Hindlimb muscle (tissue), 1 donor: ENCODE measurements at places on chromosomes 1 and 21. TPM values are rescaled to one million over a fixed set of nuclear protein-coding genes. Genes with fewer than 3 reads are reported as not detected.

GRCh38 chr1:55490547-55490946 is 275.4 kb upstream of the USP24 start:
- DNase-seq = no peak

DNA sequence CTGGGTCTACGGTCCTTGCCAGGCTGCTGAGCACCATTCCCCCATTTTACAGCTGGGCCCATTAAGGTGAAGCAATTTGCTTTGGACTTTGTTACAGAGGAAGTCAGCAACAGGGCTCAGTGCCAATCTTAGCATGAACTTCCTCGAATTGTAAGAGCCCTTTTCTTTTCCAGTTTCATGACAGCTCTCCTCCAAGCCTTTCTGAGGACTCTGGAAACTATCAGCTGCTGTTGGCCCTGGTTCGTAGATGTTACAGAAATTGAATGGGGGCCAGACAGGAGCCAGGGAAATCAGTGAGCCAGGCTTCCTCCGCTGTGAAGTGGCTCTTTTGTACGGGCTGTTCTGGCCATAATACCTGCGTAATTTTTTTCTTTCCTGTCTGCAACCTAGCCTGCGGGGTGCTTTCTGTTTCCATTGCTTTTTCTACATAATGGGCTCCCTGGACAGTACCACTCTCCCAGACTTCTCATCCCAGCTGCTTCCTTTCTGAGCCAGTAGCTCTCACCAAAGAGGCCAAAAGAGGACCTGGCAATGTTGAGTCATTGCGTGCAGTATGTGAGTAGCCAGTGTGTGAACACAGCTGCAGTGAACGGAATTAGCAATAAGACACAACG is 386.3 kb downstream of the DISC1 start:
- DNase-seq = peak; percentile 69

DNA sequence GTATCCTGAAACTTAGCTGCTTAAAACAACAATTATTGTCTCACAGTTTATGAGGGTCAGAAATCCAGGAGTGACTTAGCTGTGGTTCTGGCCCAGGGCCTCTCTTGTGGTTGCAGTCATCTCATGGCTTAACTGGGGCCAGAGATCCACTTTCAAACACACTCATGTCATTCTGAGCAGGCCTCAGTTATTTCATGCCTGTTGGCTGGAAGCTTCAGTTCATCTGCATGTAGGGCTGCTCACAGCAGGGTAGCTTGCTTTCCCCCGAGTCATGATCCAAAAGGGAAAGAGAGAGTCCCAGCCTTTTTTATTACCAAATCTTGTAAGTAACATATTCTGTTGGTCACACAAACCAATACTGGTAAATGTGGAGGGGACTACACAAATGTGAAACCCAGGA is 96.6 kb upstream of the B3GALT2 start:
- no peak for DNase-seq

DNA sequence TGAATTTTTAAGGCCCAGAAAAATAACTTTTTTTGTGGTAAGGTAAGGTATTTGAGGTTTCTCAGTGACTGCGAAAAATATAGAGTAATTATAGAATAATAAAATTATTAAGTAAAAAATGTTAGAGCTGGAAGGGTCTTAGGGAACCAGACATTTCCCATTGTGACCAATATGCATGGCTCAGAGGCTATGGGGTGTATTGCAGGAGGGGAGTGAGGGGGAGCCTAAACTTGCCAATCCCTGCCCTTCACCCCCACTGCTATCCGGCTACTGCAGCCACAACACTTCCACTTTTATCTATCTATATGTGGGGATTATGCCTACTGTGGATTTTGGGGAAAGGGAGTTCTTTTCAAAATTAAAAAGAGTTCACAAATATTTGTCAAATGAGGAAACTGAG is 7.6 kb upstream of the GADD45A start:
- no peak for DNase-seq

GRCh38 chr1:39826583-39826982 is 37.9 kb upstream of the BMP8B start:
- no peak for DNase-seq

DNA sequence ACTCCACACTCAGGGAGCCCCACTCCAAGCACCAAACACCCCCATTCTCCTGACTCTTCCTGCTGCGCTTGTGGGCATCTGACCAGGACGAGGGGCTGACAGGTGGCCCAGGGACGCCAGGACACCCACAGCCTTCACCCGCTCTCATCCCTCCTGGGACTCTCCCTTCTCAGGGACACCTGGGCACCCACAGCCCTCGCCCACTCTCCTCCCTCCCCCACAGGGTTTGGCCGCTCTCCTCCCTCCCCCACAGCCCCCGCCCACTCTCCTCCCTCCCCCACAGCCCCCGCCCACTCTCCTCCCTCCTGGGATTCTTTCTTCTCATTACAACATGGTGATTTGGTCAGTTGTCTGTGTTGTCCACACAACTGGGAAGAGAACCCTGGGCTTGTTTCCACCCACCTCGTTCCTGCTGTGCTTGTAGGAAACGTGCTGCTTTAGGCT is 43.4 kb downstream of the PRDM15 start:
- no peak for DNase-seq

GRCh38 chr1:77759071-77760028 is at the start of gene USP33:
Gene USP33 (minus strand): TSS chr1:77759852. CDS start chr1:77741697, 18,155 bp downstream.
- peak; percentile 91 for DNase-seq

GRCh38 chr1:173206816-173207568 is at the start of gene TNFSF4:
Gene TNFSF4 (minus strand): TSS chr1:173207331. CDS start chr1:173207176, 155 bp downstream.
- DNase-seq = peak; percentile 38

DNA sequence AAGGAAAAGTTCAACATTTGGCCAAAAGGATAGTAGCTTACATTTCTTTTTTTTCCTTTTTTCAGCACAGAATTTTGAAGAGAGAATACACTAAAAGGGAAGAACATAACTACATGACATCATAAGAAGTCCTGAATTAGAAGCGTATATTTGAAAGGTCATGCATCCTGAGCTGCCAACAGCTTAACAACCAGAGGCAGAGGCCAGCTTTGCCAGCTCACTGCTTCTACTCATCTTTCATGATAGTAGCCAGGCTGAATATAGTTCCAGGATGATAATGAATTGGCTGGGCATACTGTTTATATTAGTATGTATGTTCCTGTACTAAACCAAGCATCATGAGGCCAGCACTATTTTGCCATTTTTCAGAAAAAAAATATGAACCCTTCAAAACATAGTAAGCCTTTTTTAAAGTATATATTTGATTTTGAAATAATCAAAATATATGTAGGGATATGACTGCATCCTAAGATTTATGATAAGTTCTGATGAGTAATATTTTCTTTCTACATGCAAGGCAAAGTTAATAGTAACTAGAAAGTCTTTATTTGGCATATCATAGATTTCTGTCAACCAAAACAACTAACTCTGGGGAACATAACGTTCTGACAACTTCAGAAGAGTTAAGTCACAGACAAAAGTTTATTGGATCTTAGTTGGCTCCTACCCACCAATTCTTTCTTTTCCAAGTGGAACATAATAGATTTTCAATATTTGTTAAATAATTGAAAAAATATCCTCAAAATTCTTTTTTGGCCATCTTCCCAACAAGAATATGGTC is 123.2 kb downstream of the DPYD start:
- DNase-seq = no peak

DNA sequence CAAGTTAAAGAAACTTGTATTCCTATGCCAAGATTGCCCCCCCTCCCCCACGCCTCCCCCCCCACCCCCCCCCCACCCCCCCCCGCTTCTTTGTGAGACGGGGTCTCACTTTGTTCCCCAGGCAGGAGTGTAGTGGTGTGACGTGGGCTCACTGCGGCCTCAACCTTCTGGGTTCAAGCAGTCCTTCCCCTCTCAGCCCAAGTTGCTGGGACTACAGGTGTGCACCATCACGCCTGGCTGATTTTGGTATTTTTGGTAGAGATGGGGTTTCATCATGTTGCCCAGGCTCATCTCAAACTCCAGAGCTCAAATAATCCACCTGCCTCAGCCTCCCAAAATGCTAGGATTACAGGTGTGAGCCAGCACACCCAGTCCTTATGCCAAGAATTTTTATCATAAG is 136.6 kb downstream of the POU2F1 start:
- DNase-seq = no peak

GRCh38 chr1:20589331-20590278 is 708 bp downstream of the CDA start:
- DNase-seq = peak; percentile 47

GRCh38 chr1:51859333-51859732 is 19.2 kb downstream of the NRDC start:
- DNase-seq = no peak

GRCh38 chr1:175179837-175180590 is 12.6 kb downstream of the KIAA0040 start:
- no peak for DNase-seq

DNA sequence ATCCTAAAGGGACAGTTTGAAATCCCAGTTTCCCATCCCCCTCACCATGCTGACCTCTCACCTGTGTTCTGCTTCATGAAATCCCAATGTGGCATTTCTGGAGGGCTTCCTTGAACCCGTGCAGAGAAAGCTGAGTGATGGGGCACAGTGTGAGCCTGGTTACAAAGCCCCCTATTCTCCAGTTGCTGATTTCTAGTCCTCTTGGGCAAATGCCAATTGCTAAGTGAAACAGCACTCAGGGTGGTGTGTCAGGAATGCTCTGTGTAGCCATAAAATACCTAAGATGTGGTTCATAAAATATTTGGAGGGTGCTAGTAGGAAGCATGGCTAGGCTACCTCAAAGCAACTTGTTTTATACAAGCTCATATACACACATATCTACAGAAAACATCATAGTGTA is 32.0 kb downstream of the SUSD4 start:
- no peak for DNase-seq

DNA sequence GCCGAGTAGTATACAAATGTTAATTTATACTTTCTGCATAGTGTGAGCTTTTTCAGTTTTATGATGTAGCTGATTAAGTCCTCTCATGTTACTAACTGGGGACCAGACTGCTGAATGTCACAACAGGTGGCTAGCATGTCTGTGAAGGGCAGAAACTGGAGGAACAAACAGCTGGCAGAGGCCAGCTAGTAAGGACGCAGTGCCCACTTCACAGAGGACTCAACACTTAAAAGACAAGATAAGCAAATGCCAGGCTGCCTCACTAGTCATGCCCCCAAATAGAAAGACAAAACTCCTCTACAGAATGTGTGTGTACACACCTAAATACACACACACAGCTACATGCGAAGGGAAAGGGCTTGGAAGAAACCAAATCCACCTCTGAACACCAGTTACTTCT is 73.8 kb upstream of the ZNF678 start:
- DNase-seq = no peak

DNA sequence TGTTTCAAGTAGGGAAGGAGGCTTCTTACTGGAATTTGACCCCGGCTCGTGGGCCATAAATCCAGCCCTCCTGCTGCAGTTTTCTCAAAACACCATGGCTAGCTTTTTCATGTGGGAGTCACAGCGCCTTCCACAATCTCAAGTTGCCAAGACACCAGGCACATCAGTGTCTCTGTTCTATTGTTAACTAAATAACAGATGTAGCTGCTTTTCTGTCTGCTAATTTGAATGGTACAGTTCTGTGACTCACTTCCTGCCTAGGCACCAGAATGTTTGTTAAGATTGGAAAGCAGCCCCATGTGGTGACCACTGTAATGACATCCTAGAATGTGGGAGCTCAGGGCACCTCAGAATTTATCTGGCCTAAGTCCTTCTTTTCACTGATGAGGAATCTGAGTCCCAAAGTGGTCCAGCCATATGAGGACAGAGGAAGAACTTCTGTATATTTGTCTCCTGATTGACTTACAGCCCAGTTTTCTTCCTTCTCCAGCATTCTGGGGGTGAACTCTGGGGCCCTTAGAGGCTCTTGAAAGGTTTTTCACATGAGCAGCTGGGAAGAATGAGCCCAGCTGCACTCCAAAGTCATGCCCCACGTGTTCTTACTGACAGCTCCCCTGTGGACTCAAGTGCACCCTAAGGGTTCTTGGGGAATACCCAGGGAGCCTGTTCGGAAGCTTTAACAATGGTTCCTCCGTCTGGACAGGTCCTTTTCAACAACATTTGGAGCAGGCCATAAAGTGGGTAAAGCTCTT is 27.5 kb downstream of the TRIM45 start:
- no peak for DNase-seq

DNA sequence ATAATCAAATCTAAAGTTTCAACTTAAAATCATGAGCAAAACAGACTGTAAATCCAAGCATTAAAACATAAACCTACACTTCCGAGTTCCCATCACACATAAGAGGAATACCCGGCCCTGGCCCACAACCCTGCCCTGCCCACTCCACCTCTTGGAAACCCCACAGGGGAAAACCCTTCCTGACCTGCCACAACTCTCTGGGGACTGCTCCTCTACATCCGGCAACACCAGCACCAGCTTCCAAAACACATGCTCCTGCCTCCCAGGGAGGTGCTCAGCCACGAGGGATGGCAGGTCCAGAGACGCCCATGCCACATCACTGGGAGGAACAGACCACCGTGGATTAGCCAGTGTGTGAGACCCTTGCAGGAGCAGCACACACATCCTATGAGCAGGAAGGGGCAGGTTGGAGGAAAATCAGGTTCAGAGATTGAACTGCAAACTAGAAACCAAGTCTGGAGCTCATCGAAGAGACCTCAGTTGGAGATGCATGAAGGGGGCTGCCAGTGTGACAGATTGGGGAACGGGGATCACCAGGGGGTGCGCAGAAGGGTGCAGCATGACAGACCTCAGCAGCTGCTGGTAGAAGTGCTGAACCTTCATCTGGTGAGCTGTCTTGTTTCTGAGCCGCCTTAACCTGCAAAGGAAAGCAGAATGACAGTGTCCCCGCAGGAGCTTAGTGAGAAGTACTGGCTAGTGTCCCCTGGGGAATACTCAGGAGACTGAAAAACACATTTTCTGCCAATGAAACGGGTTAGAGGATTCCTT is 25.8 kb upstream of the LSS start:
- DNase-seq = no peak

DNA sequence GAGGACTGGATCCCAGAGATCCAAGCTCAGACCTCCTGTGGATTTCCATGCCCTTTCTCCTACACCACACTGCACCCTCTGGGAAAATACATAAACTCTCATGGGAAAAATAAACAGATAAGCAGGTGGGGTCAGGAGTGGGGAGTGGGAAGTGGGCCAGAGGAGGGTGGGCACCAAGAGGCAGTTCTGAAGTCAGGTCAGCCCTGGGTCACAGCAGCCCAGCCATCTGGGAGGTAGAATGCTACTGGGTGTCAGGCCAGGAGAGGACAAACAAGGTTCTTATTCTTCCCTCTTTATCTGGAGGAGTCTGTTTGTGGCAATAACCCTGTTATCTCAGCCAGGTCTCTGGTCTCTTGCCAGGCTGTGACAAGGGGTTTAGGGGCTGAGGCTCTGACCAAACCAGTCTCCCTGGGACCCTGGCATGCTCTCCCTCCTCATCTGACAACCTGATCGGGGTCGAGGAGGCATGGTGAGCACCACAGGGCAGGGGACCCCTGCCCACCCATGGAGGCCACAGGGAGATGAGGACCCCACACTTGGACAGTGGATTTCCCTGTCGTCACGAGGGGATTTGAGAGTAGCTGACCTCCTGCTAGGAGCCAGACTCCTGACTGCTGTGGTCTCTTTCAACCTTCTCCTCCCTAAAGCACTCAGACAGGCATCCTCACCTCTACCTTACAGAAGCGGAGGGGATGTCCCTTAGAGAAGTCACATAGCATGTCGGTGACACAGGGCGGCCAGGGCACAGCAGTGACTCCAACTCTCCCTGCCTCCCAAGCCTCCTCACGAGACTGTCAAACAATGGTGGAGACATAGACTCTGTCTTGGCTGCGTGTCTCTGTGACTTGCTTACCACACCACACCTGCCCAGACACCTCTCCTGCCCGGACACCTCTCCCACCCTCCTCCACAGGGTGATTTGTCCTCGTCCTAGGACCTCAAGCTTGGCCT is 51.3 kb upstream of the IFFO2 start:
- no peak for DNase-seq

Gene LRRC38
- polyA plus RNA-seq = 31.8 TPM

Gene TNNI3K
- polyA plus RNA-seq = 1.6 TPM

Gene DMBX1
- polyA plus RNA-seq = not detected

Gene HSD3B2
- not detected for polyA plus RNA-seq

Gene CAPN8
- not detected for polyA plus RNA-seq

Gene TTC22
- 0.17 TPM for polyA plus RNA-seq

Gene FCRLB
- polyA plus RNA-seq = 0.49 TPM
